Stimulated activated CD8-positive, alpha-beta memory T cell treated with anti-CD3 and anti-CD28 coated beads, Interleukin-12 subunit alpha, Interleukin-12 subunit beta, amount 100 ng/mL, for 1 hour (primary cell): ENCODE measurements at places on chromosomes 1 and 21.
A peak's percentile ranks its signal among the peaks of the same experiment; 100 is the strongest.

DNA sequence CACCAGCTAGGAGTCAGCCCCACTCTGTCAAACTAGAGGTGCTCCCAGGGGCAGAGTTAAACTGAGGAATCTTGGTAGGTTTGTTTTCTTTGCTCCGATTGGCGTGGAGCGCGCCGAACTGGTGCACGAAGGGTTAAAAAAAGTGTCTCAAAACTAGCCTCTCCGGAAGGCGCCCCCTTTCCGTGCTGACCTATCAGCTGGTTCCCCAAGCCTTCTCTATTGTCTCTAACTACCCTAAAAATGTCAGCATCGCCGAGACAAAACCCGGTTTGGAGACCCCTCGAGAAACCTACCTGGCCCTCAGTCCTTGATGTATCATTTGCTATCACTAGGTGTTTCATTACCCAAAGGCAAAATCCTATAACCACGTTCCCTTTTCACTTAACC lies 2.2 kb downstream of the TGFB2 start:
- DNase-seq = no peak

GRCh38 chr1:215479567-215479966 lies 87.5 kb upstream of the KCTD3 start:
- DNase-seq = no peak

DNA sequence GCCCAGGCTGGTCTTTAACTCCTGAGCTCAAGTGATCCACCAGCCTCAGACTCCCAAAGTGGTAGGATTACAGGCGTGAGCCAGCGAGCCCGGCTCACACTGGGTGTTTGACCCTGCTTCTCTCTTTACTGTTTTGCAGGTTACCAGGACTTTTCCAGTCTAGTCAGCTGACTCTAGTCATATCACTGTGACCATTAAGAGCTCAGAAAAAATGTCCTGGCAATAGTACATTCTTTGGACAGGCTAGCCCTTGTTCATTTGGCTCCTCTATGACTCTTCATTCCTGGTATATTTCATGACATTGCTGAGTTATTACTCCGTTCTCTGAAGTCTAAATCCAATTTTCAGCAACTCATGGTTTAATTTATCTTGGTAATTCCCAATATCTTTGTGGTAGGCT lies 8.0 kb upstream of the CA6 start:
- DNase-seq = no peak

DNA sequence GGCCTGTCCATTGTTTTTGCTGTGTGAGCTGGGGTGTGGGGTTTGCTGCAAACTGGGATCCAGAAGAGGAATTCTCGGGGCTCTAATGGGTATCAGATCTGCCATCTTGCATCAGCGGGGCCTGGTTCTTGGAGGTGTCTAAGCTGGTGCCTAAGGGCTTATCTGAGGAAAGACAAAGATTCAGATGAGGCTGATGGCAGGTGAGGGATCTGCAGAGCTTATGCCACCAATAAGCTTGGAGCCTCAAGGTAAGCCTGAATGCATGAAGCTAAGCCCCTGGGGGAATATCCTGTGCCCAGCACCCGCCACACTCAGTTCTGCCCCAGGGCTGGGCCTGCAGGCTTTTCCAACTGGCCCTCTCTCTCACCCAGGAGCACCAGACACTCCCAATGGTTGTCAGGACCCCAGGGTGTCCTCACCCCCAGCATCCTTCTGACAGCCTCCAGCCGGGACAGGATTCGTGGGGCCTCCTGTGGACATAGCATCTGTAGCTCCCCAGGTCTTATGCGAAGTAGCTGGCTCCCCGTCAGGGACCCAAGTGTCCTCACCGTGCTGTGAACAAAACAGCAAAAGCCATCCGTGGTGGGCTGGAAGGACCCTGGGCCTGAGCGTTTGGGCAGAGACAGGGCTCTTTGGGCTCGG lies 9.5 kb upstream of the GSTM3 start:
- no peak for DNase-seq

DNA sequence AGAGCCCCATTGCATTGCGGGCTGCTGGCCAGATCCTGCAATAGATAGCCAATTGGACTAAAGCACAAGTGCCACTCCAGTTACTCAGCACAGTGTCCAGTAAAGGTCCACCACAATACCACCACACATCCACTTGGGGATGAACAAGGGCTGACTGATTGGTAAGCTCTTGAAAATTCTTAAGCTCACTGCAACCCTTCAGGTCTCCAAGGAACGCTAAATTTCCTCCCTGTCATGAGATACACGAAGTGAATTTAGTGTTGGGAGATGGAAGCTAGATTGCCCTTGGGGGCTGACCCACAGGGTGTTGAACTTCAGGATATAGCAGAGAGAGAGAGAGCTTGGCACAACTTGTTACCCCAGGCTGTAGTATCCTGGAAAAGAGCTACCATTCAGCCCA lies 9.8 kb upstream of the AADACL3 start:
- DNase-seq = no peak

DNA sequence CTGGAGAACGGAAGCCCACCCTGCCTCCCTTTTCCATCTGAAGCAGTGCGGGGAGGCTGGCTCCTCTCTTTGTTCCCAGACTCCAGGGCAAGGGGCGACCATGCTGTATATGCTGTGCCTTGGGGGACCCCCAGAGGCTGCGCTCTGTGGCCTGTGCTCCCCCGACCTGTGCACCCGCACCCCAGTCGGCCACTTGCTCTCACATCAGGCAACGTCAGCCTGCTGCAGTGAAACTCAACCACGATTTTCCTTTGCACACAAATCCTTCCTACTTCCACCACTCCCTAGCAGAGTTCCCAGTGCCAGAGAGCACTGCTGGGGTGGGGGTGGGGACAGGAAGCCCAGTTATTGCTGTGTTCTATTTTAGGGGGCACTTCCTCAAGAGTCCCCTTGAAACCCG lies 52.5 kb downstream of the SIM2 start:
- no peak for DNase-seq

GRCh38 chr1:29700491-29700890 lies 464.2 kb downstream of the PTPRU start:
- no peak for DNase-seq

- DNase-seq = no peak
These were observed 206.9 kb upstream of the FMN2 start for GRCh38 chr1:239884796-239885195.

GRCh38 chr1:170881268-170882265 lies 53.8 kb upstream of the MROH9 start:
- DNase-seq = no peak

GRCh38 chr1:8867878-8868567 lies 10.5 kb downstream of the ENO1 start:
- no peak for DNase-seq

DNA sequence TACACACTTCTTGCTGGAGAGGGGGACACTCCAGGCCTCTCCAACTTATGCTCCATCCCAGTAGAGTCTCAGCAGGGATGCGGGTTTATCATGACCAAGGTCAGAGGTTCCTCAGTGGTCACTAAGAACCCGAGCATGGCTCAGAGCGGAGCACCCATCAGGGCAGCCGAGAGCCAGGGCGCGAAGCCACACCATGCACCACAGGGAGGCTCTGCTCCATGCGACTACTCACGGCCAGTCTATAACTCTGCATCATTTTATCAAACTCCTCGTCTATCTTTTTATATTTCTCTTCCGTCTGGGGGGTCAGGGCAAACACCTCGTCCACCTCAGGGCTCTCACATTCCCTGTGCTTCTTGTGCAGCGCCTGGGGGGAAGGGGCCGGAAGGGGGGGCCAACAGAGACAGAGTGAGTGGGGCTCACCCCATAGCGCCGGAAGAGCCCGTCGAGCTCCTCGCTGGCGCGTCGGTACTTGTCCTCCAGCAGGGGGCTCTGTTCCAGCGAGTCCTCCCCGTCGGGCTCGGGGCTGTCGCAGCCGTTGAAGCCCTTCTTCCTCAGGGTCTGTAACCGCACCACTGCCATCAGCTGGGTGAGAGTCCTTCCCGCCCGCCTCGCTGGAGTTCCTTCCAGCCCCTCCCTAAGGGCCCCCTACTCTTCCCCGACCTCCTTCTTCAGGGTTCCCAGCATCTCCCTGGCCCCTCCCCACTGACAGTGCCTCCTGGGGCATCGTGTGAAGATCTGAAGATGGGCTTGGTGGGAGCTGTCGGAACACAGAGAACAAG lies 20.0 kb downstream of the MEF2D start:
- DNase-seq = peak; percentile 64

- no peak for DNase-seq
These were observed 40.9 kb upstream of the PPIAL4F start for GRCh38 chr1:144551543-144552424.

DNA sequence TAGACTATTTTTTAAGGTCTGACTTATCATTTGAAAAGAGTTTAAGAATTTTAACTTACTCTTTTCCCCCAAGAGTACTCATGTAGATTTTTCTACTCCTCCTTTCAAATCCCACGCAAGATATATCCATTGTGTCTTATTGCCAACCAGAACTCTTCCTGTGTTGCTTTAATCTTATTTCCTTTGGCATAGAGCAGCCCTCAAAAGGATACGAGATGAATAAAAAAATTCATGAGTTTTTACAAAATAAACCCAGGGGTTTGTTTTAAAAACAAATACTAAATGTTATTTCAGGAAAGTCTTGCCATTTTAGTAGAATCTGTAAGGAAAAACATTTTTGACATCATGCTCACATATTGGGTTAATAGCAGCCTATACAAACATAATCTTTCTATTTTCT lies 543.2 kb upstream of the CXADR start:
- no peak for DNase-seq

DNA sequence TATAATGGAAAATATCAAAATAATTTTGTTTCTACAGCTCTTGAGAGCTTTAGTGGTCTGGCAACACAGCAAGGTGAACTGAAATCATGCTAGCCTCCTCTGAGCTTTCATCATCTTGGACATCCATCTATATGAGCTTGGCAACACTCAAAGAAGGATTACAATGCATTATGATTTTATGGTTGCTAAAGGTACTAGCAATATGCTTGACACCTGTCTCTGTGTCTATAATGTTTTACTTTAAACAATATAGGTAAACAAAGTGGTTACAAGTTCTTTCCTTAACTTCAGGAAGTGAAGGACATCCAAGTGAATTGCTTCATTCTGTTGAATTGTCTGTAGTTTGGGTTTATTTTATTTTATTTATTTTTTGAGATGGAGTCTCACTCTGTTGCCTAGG lies 203.7 kb upstream of the RRP15 start:
- no peak for DNase-seq

DNA sequence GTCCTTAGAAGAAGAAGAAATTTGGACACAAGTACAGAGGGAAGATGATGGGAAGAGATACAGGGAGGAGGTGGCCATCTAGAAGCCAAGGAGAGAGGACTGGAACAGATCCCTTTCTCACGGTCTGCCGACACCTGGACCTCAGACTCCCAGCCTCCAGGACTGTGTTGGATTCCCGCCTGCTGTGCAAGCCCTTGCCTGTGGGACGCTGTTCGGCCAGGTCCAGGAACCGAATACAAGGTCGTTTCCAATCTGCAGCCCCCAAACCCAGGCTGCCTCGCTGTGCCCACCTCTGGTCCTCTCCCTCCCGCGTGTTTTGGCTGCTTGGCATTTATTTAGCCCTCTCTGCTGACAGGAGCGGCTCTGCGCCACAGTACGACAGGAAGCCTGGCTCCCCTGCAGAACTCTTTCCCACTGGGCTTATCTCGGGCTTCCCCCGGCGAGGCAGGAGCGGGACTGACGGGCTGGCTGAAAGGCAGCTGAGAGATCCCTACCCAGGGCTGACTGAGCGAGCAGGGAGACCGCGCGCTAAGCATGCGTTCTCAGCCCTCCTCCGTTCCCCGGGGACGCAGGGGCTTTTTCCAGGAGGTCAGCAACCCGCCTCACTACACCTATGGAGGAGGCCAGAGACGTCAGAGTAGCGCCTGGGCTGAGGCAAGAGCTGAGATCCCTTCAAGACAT lies 238.4 kb downstream of the TNR start:
- no peak for DNase-seq

DNA sequence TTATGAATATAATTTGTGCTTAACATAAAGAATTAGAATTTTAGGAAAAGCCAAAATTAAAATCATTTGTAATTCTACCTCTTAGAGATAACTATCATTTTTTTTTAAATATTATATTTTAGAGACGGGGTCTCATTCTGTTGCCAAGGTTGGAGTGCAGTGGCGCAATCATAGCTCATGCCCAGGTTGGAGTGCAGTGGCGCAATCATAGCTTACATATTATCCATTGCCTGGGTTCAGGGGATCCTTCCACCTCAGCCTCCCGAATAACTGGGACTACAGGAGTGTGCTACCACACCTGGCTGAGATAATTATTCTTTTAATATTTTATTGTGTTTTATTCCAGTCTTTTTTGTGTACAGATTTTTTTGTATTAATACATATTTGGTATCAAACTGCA lies 8.3 kb downstream of the RASAL2 start:
- no peak for DNase-seq

DNA sequence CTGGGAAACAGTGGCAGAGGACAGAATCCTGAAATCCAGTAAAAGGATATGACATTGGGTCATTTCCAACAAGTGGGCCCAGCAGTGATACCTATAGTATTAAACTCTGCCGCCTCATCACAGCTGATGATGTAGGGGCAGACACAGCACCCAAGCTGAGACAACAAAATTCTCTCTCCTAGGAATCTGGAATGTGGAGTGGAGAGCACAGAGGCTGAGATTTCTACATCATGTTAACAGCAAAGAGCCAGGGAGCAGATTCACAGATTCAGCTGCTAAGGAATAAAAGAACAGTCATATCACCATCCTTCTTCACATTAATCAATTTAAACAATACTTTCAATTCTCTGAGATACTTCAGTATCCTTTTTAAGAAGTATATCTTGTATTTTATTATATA lies 61.9 kb downstream of the CRP start:
- no peak for DNase-seq

- DNase-seq = no peak
These were observed 458.3 kb upstream of the ADAMTS5 start for GRCh38 chr21:27425172-27425571.

DNA sequence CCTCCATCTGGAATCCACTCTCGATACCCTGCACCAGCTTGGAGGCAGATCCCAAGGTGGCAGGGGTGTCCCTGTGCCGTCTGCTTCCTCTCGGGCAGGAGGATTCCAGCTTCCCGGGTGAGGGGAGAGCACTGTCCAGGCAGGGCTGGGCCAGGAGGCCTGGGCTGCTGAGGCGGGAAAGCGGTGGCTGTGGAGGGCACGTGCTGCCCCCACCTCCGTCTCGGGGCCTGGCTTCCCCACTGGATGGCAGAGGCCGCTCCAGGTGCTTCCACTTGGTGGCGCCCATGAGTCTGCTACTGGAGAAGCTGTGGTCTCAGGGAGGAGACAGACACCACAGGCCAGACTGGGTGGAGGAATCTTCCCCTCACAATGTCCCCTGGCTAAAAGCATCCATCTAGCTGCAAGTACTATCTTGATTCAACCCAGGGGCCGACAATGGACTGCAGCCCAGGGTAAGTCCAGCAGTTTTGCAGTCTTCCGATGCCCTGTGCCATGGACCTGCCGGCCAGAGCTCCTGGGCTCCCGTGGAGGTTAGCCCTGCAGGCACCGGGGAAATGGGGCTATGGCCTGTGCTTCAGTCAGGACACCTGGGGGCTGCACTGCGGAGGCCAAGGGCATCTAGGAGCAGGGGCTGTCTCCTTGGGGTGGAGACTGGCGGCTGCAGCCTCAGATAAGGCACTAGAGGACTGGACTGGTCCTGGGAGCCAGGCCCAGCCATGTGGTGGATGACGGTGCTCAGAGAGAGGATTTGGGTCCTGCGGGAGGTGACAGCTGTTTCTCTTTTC lies 41.3 kb upstream of the EIF4G3 start:
- DNase-seq = no peak
